ENCODE measurements at places on chromosomes 16 and 17.

DNA sequence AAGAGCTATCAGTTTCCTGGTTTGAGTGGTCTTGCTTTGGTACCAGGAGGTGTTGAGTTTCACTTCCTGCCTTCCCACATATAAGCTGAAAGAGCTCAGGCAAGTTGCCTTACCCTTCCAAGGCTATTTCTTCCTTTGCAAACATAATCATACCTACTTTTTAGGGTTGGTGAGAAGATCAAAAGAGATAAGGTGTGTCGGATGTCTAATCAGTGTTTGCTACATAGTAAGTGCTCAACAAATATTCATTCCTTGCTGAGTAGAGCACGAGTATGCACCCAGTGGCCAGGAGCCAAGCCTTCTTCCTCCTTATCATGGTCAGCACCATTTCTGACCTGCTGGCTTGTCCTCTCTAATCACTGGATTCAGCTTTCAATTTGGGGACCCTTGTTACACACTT, 12.7 kb upstream of the TMEM98 start:
- DNase-seq = no peak

DNA sequence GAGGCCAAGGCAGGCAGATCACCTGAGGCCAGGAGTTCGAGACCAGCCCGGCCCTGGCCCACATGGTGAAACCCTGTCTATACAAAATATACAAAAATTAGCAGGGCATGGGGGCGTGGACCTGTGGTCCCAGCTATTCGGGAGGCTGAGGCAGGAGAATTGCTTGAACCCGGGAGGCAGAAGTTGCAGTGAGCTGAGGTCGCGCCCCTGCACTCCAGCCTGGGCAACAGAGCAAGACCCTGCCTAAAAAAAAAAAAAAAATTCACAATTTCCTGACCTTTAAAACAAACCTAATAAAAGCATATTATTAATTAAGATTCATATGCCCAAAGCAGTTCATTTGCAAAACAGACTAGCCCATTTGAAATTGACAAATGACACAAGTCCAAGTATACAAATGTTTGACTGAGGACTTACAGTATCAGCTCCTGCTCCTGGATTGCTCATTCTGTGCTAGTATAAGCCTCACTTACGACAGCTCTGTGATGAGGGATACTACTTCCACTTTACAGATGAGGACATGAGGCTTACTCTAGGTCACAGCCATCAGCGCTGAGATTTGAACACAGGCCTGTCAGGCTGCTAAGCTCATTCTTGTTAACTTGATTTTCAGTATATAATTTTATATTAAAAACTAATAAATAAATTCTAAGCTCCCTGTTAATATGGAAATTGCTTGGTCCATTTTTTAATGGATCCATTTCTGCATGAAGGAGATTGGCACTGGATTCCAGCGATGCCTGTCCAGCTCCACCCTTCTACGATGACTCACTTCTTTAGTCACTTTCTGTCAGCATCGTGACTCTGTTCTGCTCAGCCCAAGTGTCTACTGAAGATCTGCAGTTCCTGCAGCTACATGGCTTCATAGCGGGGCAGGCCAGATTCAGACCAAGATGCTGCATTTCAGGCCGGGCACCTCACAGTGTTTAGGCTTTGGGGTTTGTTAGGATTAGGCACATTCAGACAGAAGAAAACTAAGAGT, 88.2 kb downstream of the WDR59 start:
- peak; percentile 68 for DNase-seq

DNA sequence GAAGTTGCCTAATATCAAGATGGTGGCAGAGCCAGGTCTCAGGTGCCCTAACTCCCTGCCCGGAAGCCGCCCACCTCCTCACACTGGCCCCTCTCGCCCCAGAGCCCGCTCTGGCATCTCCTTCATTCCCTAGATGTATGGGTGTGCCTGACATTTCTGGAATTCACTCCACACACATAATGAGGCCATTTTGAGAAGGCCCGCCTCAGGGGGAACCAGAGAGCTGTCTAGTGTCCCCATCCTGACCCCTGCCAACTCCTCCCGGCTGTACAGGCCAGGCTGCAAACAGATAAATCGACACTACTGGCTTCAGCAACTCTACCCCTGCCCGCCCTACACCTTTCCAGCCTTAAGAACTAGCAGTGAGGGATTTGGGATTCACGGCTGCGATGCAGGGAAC, 7.7 kb downstream of the WNT3 start:
- DNase-seq = no peak

DNA sequence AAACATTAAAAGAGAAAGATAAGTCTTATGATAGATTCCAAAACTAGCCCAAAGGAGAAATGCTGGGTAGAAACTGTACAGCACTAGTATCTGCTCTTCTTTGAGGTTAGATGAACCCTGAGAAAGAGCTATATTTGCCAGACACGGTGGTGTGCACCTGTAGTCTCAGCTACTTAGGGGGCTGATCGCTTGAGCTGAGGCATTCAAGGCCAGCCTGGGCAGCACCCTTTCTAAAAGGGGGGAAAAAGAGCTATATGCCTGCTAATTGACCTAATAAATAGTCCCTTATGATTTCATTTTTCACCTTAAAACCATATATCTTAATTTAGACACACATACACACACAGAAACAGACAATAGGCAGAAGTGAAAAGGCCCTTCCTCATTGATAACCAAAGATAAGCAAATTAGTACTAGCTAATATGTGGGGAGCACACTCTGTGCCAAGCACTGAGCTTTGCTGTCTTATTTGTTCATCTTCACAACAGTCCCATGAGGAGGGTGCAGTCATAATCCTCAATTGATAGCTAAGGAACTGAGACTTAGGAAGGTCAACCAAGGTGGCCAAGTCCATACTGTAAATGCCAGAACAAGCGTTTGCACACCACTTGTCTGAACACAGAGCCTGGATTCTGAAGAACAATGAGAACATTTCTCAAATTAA, 56.6 kb upstream of the NLK start:
- no peak for DNase-seq

GRCh38 chr16:46768809-46769208, 20.7 kb upstream of the MYLK3 start:
- DNase-seq = no peak

DNA sequence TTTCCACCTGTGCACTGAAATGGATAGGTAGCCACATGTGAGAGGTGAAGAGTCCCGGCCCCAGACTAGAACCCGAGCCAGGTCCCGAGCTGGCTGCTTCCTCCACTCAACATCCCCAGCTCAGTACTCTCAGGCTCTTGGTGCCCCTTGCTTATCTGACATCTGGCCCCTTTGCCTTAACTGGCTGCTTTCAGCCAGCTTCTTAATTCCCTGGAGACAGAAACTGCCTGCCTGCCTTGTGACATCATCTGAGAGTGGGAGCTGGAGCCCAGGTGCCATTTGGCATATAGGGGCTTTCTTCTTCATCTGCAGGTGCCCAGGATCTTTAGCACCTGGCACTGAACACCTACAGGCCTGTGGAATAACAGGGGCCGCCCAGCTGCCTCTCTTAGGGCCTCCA, 8.9 kb downstream of the CHAD start:
- no peak for DNase-seq

- DNase-seq = peak; percentile 89
Observed at GRCh38 chr17:3754458-3755334, 31.0 kb downstream of the HASPIN start.

GRCh38 chr16:19696328-19696727, 21.7 kb downstream of the KNOP1 start:
- peak; percentile 62 for DNase-seq

- DNase-seq = no peak
Observed at GRCh38 chr16:77408607-77409006, 26.2 kb downstream of the ADAMTS18 start.

DNA sequence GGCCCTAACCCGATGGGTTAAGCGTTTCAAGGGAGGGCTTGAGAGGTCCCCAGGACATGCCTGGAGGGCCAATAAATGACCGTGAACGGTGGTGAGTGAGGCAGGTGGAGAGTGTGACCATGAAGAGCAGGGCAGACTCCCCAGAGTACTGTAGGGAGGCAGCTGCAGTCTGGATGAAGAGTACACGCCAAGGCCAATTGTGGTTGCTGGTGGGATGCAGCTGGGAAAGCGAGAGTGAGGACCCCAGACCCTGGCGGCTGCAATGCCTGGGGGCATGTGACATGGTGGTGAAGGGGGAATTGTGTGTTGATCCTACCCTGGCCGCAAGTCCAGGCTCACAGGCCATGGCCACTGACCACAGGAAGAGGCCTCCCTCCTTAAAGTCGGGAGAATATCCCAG, 62.9 kb downstream of the TMEM235 start:
- DNase-seq = no peak

GRCh38 chr17:76793775-76794174, 55.9 kb downstream of the MFSD11 start:
- DNase-seq = peak; percentile 39

DNA sequence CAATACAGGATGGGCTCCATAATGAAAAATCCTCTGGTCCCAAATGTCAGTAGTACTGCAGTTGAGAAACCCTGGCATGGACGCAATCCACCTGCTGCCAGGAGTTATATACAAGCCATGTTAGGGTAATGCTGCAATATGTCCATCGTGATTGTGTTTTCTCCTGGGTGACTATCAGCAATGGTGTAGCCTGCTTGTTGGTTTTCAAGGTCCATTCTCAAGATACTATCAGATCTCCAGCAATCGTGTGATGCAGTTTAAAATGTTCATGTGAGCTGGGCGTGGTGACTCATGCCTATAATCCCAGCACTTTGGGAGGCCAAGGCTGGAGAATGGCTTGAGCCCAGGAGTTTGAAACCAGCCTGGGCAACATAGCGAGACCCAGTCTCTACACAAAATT, 24.0 kb downstream of the ABCC1 start:
- no peak for DNase-seq

DNA sequence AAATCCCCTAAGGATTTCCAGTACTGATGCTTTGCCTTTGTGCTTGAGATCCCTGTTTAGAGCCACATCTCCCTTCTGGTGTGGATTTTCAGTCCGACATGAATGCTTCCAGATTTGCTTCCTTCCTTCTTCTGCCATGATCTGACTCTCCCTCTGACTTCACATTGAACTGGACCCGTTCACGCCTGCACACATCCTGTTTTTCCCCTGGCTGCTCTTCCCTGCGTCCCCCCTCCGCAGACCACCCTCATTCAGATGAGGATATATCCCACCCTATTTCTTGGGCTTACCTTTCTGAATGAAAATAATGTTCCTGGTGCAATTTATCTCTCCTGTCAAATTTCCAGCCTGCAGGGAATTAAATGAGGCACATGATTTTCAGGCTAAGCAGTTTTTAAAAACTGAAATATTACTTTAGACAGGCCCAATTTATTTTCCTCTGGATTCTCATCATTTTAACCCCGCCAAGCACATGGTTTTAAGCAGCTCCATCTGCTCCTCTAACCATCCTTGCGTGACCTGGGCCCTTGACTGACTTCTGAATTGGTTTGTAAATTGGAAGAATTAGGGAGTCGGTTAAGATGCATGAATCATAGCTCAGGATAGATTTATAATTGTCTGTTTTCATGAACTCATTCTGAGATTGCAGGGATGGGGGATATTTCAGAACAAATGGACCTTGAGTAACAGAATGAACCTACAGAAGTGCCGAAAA, 59.2 kb downstream of the BMERB1 start:
- DNase-seq = peak; percentile 28

- DNase-seq = no peak
Observed at GRCh38 chr16:11735787-11736186, 6.9 kb downstream of the TXNDC11 start.

DNA sequence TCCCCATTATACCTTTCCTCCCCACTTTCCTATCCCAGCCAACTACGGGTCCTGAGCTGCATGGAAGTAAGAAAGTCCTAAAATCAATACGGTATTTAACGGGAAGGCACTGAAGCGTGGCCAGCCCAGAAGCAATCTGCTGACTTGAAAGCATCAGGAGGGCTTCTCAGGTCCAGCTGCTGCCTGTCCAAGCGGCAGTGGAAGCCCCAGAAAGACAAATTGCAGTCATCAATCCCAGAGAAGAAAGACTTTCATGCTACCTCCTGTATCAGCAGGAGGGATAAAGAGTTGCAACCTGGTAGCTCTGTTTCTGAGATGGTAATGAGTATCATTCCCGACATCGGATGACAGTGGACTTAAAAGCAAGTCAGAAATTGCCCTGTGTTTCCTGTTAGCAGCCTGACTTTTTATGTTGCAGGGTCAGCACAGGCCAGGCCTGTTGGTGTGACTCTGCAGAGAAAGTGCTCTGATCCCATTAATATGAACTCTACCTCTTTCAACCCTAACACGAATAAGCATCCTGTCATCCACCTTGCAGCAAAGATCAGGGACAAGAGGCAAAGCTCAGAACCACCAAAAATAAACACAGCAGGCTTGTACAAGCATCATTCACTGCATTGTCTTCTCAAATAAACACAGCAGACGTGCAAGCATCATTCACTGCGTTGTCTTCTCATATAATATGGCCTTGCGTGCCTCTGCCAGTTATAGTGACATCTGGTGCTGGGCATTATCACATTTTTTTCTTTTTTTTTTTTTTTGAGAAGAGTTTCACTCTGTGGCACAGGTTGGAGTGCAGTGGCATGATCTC, 358.6 kb upstream of the CDH11 start:
- DNase-seq = no peak

GRCh38 chr17:78133179-78133951, 2.8 kb downstream of the TMC8 start:
- DNase-seq = no peak

- DNase-seq = no peak
Observed at GRCh38 chr17:73646409-73647300, 2.4 kb upstream of the SDK2 start.

DNA sequence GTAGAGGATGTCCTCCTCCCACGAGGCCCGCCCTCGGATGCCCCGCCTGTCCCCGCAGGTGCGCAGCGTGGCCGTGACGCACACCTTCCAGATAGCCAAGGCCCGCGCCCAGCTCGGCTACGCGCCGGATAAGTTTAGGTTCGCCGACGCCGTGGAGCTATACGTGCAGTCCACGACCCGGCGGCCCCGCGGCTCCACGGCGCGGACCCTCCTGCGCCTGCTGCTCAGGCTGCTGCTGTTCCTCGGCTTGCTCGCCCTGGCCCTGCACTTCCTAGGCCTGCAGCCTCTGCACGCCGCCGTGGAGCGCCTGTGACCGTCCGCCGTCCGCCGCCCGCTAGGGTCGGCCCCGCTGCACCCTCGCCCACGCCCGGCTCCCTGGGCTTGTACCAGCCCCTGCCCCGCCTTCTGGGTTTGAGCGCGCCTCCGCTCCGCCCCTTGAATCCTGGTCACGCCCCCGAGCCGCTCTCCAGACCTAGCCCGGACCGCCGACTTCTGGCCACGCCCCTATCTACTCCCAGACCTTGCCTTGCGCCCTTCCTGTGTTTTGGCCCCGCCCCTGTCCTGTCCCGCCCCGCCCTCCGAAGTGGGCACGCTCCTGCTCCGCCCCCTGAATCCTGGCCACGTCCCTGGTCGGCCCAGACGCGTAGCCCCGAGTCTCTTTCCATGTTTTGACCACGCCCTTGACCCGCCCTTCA, 15.8 kb upstream of the EEF2K start:
- DNase-seq = peak; percentile 69

DNA sequence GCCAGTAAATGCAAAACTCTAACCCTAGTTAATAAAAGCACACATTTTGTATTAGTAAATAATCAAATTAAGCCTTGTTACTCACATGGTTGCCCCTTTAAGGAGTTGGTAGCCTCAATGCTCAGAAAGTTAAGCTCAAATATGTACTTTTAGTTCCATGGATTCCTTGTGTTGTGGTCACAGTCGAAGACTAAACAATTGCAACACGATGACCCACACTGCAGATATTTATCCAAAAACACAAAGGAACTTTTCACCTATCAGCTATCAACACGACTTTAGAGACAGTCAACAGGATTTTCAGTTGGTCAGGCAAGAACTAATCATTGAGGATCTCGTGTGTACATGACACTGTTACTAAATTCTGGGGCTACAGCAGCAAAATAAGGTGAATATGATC, 47.4 kb upstream of the NUDT7 start:
- no peak for DNase-seq

Measured in kidney tubule cell (primary cell).